ENCODE measurements at places on chromosomes 3 and 15.

DNA sequence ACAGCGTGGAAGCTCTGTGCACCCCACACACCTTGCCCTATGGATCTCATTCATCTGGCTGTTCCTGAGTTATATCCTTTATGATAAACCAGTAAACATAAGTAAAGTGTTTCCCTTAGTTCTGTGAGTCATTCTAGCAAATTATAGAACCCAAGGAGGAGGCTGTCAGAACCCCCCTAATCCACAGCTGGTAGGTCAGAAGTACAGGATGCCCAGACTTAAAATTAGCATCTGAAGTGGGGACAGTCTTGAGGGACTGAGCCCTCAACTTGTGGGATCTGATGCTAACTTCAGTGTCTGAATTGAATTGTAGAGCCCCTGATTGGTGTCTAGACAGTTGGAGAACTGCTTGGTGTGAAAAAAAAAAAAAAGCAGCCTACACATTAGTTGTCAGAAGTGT is 75.1 kb downstream of the B3GNT5 start:
- no peak for DNase-seq

DNA sequence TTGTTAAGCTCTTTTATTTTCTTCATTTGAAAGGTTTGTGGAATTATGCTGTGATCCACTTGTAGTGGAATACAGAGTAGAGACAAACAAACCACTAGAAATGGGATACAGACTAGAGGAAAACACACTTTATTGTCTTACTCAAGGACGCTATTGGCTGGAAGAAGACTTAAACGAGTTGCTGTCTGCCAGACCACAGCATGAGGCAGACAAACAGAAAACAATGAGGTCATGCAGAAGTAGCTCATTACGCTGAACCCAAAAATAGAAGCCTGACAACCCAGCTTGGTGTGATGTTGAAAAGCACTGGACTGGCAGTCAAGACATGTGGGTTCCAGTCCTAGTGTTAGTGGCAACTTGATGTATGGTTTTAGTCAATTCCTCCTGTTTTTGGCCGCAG is 62.4 kb upstream of the P3H2 start:
- DNase-seq: no peak

DNA sequence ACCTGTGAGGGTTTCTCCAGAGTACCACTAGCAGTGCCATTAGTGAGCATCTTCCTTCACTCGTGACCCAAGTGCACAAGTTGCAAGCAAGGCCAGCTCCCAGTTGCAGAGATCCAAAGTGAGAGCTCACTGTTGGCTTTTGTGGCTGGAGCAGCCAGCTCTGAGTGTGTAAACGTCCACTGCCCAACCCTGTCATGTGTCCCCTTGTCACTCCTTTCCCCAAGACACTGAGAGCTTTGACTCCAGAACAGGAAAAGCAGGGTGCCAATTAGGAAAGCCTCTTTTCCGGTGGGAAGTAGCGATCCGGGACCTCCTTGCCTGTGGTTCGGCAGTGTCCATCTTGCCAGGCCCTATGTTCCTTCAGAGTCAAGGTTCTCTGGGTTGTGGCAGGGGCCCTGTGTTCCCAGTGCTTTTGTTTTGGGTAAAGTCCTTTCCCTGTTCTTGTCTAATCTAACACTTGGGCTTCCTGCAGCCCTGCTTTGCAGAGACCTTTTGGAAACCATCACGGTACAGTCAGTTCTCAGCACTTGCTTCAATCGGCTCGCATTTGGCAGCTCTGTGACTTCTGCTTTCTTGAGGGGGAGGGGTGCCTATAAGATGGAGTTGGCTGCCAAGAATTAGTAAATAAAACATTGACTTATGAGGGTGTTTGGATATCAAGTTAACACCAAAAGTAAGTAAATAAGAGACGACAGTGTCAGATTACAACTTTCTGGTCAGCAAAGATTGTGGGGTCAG is 90.5 kb downstream of the DNASE1L3 start:
- no peak for DNase-seq

- DNase-seq: no peak
These were observed 15.0 kb downstream of the INTS14 start for GRCh38 chr15:65595960-65596359.

DNA sequence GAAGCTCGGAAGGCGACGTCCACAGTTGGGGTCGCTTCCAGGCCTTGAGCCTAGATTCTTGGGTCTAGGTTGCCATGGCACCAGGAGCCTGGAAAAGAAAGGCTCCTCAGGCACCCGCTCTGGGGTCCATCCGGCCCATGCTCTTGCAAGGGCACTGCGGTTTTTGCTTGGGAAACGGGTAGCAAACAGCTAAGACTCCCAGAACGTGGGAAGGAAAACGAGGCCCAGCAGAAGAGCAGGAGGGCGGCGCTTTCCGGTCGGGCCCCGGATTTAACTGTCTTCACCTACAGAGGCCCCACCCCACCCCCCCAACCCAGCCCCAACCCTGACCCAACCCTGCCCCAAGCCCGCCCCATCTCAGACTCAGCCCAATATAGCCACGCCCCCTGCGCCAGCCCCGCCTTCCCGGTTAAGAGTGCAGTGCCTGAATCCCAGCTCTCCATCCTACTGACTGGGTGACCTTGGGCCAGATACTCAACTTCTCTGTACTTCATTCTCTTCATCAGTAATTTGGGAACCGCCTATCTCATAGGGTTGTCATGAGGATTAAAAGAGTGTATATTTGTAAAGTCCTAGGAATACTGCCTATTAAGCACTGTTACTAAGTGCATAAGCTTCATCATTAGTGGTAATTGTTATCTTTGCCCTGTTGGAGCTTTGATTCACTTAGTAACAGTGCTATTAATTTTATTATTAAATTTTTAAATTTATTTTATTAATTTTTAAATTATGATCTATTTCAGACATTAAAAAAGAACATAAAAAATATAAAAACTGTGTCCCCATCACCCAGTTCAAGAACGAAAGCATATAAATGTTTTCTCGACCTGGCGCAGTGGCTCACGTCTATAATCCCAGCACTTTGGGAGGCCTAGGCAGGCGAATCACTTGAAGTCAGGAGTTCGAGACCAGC is 28.4 kb upstream of the SMAD6 start:
- DNase-seq: no peak

- DNase-seq: no peak
These were observed 174.6 kb downstream of the AKAP13 start for GRCh38 chr15:85554852-85555521.

DNA sequence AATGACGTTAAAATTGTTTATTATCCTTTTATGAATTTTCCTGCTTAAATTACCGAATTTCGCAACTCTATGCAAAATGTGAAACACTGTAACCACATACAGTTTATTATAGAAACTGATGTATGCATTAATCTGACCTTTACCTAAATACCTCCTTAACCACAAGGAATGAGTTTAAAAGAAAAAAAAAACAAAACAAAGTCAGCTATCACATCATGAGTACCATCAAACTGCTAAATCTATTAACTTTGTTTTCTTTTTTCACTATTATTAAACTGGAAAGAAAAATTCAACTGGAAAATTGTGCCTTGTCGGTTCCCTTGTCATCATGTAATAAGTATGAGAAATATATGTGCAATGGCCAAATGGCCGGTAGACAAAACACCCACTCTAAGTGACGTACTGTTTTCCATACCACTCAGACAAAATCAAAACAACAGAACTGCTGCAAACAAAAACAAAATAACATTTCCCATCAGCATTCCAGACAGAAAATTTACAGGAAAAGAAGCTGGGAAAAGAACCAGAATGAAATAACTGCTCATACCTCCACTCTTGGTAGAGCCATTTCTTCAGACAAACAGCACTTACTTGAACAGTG is 415.3 kb downstream of the FOXP1 start:
- DNase-seq: no peak

DNA sequence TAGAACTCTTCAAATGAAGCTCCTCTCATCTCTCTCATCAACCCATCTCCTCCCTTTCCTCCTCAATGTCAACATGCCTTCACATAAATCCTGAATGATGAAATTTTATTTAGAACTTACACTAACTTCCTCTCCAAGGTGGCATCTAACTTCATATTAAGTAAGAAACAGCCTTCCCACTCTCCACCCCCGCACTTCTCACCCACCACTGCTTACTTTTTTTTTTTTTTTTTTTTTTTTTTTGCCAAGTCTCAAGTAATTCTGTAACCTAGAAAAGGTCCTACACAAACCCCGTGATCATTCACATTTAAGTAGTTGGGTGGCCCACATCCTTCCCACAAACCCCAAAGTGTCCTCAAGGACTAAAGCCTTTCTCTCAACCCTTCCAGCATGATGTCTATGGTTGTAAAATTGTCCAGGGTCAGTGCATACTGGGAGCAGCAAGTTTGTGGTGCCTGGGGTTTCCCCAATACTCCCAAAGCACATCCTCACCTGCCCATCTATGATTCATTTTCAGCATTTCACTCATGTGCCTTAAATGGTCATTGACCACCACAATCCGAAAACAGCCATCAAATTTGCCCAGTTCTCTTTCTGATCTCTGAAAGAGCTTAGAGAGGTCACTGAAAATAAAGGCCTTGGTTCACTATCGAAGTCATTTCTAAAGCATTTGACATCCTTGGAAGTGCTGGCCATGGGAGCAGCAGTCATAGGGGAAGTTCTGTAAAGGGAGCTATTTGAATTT is 47.2 kb downstream of the CD86 start:
- no peak for DNase-seq

DNA sequence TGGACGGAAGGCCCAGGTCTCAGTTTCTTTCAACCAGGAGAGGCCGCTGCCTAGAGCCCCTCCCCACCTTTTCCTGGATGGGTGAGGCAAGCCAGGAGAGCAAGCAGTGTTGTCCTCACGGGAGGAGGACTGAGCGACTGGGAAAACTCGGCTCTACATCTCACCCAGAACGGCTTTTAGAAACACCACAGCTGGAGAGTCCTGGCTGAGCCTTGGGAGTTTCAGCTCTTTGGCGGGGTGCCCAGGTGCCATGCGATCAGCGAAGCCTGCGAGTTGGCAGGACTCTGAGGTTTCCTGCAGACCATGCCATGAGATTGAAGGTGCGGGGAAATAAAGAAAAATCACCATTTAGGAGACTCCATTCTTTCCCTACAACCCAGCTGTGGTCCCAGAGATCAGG is 26.0 kb downstream of the PPCDC start:
- DNase-seq: no peak

- no peak for DNase-seq
These were observed 12.7 kb downstream of the TMPRSS7 start for GRCh38 chr3:112047264-112047663.

DNA sequence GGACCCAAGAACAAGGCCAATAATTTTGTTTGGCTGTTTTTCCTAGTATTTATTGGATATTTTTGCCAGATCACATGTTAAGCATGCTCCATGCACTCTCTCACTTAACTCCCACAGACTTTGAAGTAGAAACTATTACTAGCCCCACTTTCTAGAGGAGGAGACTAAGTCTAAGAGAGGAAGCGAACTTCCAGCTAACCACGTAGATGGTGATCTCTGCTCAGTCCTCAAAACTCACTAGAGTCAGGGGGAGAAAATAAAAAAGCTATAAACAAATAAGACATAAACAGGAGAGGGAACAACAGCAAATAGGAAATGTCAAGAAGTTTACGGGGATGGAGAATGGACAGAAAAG is 481.0 kb upstream of the PROK2 start:
- DNase-seq: no peak

- no peak for DNase-seq
These were observed 26.5 kb upstream of the UTS2B start for GRCh38 chr3:191356631-191357439.

DNA sequence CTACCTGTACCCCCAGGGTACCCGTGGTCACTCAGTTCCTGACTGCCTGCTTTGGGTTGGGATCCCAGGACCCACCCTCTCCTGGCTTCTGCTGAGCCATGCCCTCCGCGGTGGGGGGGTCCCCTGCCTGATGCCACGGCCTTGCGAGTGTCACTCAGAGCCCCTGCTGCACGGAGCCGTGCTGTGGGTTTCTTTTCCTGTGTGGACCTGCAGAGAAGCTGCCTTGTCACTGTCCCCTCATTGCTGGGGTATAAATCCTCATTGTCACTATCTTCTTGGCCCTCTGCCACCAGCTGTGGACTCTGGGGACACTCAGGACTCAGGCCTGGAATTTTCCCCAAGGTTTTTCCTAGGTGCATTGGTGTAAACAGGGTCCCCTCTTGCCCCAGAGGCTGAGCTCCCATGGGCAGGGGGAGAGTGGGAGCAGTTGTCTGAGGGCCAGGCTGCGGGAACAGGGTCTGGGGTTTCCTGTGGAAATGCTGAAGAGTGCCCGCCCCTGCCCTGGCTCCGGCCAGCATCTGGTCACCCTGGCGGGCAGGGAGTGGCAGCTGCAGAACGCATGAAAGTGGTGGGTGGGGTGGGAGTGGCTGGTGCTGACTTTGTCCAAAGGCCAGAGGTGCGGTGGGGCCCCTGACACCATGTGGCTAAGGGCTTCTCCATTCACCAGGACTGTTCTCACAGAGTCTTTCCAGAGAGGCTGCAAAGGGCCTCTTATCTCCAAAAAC is 191.7 kb downstream of the GOLGA6L6 start:
- DNase-seq: no peak
